ENCODE measurements at places on chromosomes 16 and 17.

DNA sequence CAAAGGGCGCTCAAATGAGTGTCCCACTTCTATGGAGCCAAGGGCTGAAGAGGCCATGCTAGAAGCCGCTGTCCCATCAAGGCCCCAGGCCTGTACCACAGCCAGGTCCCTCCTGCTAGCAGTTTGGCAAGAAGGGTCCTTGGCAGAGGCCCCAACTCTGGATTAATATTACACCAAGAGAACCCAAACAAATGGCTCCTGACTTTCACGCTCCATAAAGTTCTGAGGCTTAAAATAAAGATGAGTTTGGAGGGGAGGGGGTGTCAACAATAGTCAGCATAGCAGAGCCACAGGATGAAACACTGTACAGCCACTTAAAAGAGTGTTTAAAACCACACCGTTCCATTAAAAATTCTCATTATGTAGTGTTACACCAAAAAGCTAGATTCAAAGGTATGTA lies 30.5 kb downstream of the CUEDC1 start:
- ATAC-seq, result no peak

DNA sequence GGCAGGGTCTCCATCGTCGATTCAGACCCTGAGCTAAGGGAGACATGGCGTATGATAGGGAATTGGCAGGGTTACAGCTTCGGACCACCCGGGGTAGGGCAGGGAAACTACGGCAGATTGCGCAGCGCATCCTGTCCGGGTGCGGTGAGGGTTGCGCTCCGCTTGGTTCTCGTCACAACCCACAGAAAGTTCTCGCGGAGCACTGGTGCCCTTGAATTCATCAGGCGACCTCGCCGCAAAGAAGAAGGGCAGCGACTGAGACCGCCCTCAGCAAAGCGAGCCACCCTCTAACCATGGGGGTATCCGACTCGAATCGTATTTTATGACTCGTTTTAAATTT lies 1.2 kb downstream of the HS3ST3B1 start:
- no peak for ATAC-seq

- ATAC-seq, result no peak
Observed at GRCh38 chr16:5005916-5006315, 27.8 kb downstream of the NAGPA start.

DNA sequence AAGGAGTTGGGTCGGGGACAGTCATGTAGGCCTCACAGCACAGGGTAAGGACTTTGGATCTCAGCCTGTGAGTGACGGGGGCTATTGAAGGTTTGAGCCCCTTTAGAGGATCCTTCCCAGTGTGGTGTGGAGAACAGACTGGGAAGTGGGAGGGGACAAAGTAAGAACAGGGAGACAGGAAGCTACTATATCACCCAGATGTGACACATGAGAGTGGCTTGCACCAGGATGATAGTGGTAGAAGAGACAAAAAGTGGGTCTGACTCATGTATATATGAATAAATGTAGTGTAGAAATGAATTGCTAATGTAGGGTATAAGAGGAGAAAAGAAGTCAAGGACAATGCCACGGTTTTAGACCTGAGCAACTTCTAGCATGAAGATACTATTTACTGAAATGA lies 4.5 kb downstream of the NUP93 start:
- ATAC-seq, result no peak

GRCh38 chr16:89134269-89134668 lies 37.3 kb upstream of the CDH15 start:
- ATAC-seq, result no peak

DNA sequence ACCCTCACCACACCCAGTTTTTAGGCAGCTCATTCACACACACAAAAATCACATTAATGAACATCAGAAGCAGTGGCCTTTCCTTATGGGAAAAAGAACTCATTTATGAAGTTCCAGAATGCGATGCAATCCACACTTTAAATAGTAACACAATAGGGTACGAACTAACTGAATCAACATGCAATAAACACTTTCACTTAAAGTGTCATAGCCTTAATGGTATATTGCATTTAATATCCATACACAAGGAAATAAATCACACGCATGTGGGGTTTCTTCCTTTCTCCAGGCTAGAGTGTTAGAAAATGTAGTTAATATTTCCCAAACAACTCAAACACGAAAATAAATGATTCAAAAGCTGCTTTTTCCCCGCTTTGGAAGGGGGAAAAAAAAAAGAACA lies 19.7 kb downstream of the ADCY9 start:
- ATAC-seq, result no peak
